Urinary bladder (tissue), 4 donors: ENCODE measurements at places on chromosomes 12 and 14.

DNA sequence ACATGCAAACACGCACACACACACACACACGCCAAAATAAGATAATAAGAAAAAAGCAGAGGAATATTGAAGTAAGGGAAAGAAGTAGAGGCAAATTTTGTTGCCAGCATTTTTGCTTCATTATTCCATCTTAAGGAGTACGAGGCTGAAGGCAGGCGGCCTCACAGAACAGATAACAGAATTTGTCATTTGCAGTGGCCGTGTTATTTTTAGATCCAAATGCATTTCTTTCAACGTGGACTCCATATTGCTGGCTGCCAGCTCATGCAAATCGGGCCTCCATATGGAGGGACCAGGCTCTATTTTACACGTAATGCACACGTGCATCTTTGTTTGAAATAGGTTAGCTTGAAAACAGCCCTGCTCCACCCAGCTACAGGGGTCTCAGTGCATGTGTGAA, 172.9 kb downstream of the RBM19 start:
- DNase-seq: no peak

GRCh38 chr12:87667378-87667777, 361.8 kb downstream of the C12orf50 start:
- no peak for DNase-seq

DNA sequence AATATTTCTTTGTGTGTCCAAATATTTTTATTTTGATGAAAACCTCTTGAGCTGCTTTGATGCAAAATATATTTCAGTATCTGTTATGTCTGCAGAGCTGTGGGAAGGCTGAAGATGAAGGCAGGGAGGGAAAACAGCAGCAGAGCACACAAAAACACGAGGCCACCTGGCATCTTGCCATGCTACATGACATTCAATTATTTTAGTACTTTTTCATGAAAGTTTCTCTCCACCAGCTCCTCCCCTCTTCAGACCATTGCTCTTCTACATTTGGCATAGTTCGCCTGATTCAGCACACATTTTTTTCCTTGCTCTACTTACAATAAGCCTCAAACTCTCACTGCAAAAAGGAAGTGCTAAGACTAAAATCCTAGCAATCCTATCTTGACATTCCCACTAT, 4.6 kb upstream of the ALX1 start:
- DNase-seq: no peak

- DNase-seq: no peak
Measured at GRCh38 chr12:39327965-39328364, 115.0 kb downstream of the KIF21A start.

DNA sequence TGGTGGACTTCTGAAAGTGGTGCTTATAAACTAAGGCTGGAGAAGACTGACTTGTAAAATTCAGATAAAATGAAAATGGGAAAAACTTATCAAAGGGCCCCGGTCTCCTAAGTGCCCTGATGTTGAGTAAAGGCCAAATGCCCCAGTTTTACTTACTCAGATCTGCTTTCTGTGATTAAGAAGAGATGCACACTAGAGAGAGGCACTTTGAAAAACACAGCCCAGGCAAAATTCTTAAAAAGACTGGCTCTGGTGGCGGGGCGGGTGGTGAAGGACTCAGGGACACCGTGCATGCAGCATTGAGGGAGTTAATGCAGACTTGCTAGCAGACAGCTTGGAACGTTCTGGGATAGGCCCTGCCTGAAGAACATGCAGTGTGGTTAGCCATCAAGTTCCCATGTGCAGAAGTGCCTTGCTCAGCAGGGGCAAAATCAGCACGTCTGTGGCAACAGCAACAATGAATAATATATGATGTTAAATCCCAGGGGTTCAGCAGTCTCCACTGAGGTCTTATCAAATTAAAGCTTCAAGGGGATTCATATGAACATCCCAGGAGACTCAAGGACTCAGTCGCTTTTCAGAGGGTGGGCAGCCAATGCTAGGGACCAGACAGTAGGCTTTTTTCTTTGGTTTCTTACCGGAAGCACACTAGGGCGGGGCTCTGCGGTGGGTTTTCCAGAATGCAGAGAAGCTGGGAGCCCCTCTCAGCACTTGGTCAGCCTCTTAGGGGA, 105.0 kb downstream of the DAD1 start:
- DNase-seq: no peak

DNA sequence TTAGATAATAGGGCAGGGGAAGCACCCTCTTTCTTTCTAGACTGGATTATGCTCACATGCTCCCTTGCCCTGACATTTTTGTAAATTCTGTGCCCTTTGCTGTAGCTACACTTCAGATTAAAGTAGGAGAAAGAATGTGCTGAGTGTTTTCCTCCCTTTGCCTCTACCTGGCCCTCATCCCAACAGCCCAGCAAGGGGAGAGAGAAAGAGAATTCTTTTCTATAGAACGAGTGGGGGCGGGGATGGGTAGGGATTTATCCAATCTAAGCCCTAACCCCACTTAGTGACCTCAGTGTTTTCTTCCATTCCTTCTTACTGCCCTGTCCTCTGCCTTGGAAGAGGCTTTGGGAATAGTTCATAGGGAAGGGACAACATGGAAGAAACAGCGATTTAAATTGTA, 13.5 kb downstream of the GPR84 start:
- DNase-seq: no peak

- DNase-seq: no peak
Measured at GRCh38 chr14:103094406-103095209, at the start of gene EXOC3L4. EXOC3L4 (plus strand) TSS chr14:103094725; CDS start chr14:103100220, 5,495 bp downstream.

DNA sequence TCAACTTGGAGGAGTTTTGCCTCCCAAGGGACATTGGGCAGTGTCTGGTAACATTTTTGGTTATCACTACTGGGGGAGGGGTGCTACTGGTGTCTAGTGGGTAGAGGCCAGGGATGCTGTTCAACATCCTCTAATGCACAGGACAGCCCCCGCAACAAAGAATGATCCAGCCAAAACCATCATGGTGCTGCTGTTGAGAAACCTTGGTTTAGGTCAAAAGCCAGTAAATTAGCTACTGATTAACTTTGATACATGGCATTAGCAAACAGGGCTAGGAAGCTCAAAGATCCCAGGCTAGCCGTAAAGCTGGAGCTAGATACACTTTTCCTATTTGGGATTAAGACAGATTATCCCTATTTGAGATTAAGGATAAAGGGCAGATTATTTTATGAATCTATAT, 8.8 kb downstream of the ALKBH2 start:
- DNase-seq: no peak

DNA sequence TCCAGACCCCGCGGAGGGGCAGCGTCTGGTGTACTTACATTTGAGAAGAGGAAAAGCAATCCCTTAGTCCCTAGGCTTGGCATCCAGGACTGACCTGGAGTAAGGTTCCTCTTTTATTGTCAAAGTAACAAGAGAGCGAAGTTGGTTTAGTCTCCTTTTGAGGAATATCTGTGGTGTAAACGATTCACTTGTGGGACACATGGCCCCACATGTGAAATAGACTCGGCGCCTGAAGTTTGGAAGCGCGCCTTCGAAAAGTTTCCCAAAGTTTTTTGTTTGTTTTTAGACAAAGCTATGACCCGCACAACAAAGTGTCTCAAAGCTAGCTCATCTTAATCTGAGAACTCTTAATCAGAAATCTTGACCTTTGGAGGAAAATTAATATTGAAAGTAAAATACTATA, 744 bp downstream of the STYX start:
- no peak for DNase-seq

DNA sequence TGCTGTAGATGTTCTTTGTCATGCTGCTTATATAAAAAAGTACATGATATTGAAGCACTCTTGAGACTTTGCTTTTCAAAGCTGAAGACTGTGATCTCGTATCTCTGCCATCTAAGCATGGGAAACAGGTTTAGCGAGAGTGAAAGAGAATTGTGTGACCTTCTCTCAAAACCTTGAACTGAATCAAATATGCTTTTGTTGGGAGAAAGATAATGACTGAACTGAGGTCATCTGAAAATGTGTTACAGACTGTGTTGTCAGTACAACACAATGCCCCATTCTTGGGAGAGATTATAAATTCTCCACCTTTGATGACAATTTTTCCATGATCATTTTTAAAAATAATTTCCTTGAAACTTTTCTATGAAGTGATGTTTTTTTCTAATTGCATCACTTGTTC, 272.1 kb upstream of the SEL1L start:
- DNase-seq: no peak

- DNase-seq: no peak
Measured at GRCh38 chr12:47755655-47756562, 2.8 kb downstream of the RAPGEF3 start.

- no peak for DNase-seq
Measured at GRCh38 chr14:70177081-70177800, 11.5 kb downstream of the SLC8A3 start.

DNA sequence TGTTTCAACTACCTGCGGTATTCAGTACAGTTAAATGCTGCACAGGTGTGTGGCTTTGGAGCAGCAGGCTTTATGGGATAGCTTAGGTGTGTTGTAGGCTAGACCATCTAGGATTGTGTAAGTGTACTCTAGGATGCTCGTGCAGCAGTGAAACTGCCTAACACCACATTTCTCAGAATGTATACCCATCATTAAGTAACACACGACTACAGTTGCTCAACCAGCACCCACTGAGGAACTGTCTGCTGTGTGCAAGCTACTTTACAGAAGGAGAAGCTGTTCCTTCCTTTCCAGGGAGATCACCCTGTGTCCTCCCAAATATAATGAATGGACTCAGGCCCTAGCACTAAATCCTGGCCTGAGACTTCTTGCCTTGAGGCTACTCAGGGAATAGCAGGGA, 94.8 kb downstream of the SLC24A4 start:
- DNase-seq: no peak

- DNase-seq: no peak
Measured at GRCh38 chr14:100762901-100763300, 36.2 kb downstream of the DLK1 start.

DNA sequence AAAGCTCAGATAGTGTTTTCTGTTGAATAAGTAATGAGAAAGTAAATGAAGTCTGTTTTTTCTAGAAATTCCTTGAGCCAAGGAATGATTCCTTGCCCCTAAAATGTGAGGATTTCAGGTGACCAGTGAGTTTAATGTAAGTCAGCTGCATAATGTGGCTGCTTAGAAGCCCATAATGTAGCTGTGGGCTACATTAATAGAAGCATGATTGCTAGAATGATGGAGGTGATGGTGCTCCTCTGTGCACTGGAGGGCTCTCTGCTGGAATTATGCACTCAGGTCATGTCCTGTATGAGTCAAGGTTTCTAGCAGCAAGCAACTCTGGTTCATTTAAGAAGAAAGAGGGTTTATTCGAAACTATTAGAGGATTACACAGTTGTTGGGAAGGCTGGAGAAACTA, 19.6 kb upstream of the PWP1 start:
- DNase-seq: no peak

DNA sequence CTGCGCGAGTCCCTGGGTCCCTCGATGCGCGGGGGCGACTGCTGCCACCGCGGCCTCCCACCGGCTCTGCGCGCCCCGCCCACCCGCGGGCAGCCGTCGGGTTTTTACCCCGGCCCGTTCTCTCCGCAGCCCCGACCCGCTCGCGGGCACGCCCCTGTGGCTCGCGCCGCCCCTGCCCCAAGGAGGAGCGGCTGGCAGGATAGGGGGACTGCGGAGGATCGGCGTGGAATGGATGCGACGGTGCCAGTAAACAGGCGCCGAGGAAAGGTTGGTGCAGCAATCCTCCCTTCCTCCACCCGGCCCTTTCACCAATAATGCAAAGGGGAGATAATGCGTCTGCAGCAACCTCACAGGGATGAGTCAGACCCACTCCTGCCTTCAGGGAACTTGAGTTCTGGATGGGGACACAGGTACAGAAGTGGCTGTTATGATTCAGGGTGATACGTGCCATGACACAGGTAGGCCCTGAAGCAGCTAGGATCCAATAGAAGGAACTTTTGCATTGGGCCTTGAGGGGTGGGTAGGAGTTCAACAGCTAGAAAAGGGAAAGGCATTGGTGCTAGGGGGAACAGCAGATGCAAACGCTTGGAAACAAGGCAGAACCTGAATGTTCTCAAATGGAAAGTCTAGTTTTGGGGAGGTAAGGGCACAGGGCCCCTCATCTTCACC, 554 bp upstream of the DEGS2 start:
- no peak for DNase-seq

GRCh38 chr12:7403466-7403865, 40.5 kb downstream of the CD163L1 start:
- no peak for DNase-seq

GRCh38 chr12:46367351-46368029, 5.1 kb downstream of the SLC38A2 start:
- no peak for DNase-seq

DNA sequence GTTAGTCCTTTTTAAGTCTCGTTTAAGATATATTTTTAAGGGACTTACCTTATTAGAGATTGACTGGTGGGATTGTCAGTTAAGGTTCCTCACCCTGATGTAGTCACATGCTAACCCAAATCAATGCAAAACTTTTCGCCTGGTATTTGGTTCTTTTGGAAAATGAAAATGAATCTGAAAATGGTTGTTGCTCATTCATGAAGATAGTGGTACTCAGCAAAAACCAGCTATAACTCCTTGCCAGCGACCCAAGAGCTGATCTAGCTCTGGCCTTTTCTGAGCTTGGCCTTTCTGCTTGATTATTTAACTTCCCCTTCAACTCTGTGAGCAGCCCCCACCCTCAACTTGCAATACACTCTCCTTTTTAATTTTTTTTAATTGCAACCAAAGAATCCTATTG, 85.0 kb upstream of the GTF2A1 start:
- DNase-seq: no peak

- DNase-seq: no peak
Measured at GRCh38 chr12:115660211-115660805, 617.2 kb downstream of the MED13L start.

DNA sequence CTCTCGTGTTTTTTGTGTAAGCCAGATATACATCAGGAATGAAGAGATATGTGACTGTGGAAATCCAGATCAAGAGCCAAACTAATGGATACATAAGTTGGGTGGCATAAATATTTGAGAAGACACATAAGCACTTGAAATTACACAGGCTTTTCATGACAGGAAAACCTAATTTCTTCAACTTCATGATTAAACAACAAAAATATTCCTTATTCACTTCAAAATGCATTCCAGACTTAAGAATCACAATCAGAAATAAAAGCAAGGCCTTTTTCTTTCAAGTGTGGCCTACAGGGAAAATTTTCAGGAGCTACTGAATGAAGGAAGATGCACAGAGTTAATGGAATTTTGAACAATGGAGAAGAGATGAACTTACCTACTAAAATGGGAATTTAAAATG, 515.6 kb downstream of the FOXG1 start:
- no peak for DNase-seq

- no peak for DNase-seq
Measured at GRCh38 chr14:56694609-56695008, 115.0 kb downstream of the TMEM260 start.

DNA sequence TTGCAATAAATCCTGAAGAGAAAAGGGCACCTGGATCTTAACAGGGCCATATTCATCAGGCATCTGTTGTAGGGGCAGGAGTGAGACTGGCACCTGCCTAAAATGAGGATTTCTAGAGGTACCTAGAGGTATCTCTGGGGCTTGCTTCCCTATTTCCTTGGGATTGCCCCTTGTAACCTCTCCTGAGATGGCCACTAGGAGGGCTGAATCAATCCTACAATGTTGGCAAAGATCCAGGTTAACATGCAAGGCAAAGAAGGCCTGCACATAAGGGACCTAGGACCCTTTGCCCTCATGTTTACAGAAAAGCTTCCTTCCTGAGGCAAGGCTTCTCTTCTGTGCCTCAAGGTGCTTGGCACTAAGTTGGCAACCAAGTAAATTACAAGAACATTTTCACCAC, 25.8 kb upstream of the CLEC4E start:
- no peak for DNase-seq

- DNase-seq: no peak
Measured at GRCh38 chr14:66099931-66100330, 386.2 kb upstream of the CCDC196 start.

GRCh38 chr14:22231018-22231417, 358.0 kb downstream of the DAD1 start:
- no peak for DNase-seq

- no peak for DNase-seq
Measured at GRCh38 chr12:53585448-53586125, 40.6 kb downstream of the ATF7 start.
